ENCODE measurements at places on chromosomes 5 and 9. TPM values are rescaled to one million over a fixed set of nuclear protein-coding genes. Genes with fewer than 3 reads are reported as not detected.

Gene DRD1
- not detected for total RNA-seq

Gene PRSS3
- 1.2 TPM for total RNA-seq

Gene SAXO1
- not detected for total RNA-seq

Gene OR2K2
- not detected for total RNA-seq

DNA sequence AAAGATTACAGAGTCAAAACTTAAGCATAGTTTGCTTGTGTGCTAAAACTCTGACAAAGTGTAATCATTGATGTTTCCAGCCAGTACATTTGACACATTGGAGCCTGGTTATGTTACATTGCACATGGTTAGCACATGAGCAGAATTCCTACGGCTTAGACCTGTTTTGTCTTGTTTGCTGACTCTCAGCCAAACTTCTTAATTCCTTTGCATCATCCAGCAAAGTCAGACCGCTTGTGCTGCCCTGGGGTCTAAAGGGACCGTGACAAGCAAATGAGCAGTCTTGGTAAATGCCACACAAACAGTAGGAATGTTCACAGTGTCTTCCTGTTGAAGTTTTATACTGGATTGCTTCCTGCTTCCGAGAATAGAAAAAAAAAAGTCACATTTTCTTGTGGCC is 72.0 kb upstream of the ENTREP1 start:
- peaks cover 88% of the 10 kb centered on the region for H3K36me3 ChIP-seq
- H3K4me1 ChIP-seq = no peaks in the 10 kb centered on the region
- peak overlapping the region; percentile 47 for H3K27ac ChIP-seq
- no peak overlapping the region for H3K4me3 ChIP-seq

DNA sequence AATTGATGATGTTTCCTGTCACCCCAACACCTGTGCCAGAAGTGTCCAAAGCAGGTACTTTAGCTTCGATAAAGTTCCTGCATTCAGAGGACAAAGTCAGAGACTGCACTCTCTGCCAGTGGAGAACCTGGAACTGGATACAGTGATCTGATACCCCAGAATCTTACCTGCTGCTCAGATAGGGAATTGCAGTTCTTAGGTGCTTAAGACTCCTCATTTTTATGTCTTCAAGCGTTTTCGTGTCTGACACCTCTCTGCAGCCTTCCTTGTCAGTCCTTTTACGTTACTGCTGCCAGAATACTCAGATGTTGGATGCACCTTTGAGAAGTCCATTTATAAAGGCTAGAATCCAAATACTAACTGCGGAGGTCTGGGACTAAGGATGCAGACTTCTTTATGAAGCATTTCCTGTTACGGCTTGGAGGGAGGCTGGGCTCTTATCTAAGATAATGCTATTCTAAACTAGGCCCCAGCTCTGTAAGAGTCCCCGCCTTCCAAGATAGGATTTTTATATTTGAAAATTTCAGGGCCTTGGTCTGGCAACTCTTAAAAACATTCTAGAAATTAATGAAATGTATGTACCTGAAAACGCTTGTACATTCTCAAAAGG is 1.9 kb downstream of the ISOC1 start:
- peak overlapping the region; percentile 90 for H3K27ac ChIP-seq
- DNase-seq = no peak
- H3K27me3 ChIP-seq = no peaks in the 10 kb centered on the region
- H3K36me3 ChIP-seq = no peaks in the 10 kb centered on the region
- peaks cover 19% of the 10 kb centered on the region for H3K4me1 ChIP-seq
- peak overlapping the region; percentile 84 for H3K4me3 ChIP-seq

DNA sequence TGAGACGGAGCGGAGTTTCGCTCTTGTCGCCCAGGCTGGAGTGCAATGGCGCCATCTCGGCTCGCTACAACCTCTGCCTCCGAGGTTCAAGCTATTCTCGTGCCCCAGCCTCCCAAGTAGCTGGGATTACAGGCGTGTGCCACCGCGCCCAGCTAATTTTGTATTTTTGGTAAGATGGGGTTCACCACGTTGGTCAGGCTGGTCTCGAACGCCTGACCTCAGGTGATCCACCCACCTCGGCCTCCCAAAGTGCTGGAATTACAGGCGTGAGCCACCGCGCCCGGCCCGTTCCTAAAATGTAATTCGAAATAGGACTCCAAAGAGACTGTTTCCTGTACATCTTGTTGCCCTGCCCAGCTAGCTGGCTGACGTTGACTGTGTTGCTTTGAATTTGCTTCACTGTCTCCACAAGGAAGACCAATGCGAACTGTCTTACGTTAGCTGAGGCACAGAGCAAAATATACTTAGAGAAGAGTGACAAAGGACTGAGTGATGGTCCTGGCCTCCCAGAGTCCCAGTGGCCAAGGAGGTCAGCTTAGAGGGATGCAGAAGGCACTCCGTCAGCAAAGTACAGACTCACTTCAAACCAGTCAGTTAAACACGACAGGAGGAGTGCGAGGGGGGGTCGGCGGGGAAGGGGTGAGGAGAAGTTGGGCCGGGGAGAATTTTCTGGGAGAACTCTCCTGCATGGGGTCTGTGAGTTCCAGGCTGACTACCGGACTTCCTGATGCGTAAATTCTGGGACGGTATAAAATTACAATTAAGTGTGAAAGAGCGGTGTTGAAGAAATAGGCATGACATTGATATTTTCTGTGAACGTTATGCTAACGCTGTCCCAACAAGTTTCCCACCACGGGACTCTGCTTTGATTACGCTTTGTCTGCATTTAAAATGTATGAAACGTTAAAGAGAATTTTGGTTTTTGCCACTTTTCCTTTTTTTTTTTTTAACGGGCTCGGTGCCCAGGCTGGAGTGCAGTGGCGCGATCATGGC is 6.8 kb upstream of the TRIM41 start:
- no peaks in the 10 kb centered on the region for H3K36me3 ChIP-seq
- peaks cover 27% of the 10 kb centered on the region for H3K4me1 ChIP-seq
- no peaks in the 10 kb centered on the region for H3K27me3 ChIP-seq
- H3K27ac ChIP-seq = no peak overlapping the region
- peak overlapping the region; percentile 31 for H3K4me3 ChIP-seq

DNA sequence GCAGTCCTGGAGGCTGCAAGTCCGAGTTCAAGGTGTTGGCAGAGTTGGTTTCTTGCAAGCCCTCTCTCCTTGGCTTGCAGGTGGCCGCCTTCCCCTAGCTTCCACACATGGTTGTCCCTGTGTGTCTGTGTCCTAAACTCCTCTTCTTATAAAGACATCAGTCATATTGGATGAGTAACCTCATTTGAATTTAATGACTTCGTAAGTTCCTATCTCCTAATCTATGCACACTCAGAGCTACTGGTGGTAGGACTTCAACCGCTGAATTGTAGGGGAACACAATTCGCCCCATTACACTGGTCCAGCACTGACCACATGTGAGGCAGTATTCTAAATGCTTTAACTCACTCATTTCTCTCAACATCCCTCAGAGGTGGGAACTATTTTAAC is 25.9 kb upstream of the ADAMTS2 start:
- no peaks in the 10 kb centered on the region for H3K27me3 ChIP-seq
- H3K27ac ChIP-seq = no peak overlapping the region
- DNase-seq = no peak
- no peak overlapping the region for H3K4me3 ChIP-seq
- no peaks in the 10 kb centered on the region for H3K36me3 ChIP-seq
- no peaks in the 10 kb centered on the region for H3K4me1 ChIP-seq

- H3K27me3 ChIP-seq = no peaks in the 10 kb centered on the region
- H3K4me3 ChIP-seq = peak overlapping the region; percentile 84
- no peaks in the 10 kb centered on the region for H3K4me1 ChIP-seq
- H3K27ac ChIP-seq = peak overlapping the region; percentile 98
Measured at GRCh38 chr5:50667023-50667652, 701 bp downstream of the PARP8 start.

GRCh38 chr5:147188200-147189108 is 46.4 kb upstream of the STK32A start:
- DNase-seq = peak; percentile 29
- no peak overlapping the region for H3K27ac ChIP-seq
- H3K4me1 ChIP-seq = no peaks in the 10 kb centered on the region
- no peaks in the 10 kb centered on the region for H3K36me3 ChIP-seq
- H3K27me3 ChIP-seq = peaks cover 4% of the 10 kb centered on the region

- no peak overlapping the region for H3K4me3 ChIP-seq
- DNase-seq = no peak
- H3K27ac ChIP-seq = peak overlapping the region; percentile 48
- no peaks in the 10 kb centered on the region for H3K36me3 ChIP-seq
- H3K4me1 ChIP-seq = peaks cover 27% of the 10 kb centered on the region
Measured at GRCh38 chr5:146794326-146795029, 84.1 kb downstream of the PPP2R2B start.

DNA sequence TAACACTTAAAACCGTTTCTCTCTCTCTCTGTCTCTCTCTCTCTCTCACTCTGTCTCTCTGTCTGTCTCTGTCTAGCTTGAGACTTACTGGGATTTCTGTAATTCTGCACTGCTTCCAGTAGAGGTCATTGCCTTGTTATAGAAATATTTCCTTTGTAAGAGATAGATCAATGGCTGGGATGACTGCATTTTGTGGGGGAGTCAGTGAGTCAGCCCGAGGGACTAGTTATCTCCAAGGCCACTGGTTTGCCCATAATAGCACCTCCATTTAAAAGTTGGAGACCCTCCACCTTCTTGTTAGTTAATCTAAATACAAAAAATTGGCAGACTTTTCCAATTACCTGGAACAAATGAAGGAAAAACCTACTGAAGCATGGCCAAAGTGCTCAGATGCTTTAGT is 547.2 kb downstream of the LRRC70 start:
- H3K36me3 ChIP-seq = no peaks in the 10 kb centered on the region
- H3K4me3 ChIP-seq = no peak overlapping the region
- no peaks in the 10 kb centered on the region for H3K27me3 ChIP-seq
- DNase-seq = no peak

DNA sequence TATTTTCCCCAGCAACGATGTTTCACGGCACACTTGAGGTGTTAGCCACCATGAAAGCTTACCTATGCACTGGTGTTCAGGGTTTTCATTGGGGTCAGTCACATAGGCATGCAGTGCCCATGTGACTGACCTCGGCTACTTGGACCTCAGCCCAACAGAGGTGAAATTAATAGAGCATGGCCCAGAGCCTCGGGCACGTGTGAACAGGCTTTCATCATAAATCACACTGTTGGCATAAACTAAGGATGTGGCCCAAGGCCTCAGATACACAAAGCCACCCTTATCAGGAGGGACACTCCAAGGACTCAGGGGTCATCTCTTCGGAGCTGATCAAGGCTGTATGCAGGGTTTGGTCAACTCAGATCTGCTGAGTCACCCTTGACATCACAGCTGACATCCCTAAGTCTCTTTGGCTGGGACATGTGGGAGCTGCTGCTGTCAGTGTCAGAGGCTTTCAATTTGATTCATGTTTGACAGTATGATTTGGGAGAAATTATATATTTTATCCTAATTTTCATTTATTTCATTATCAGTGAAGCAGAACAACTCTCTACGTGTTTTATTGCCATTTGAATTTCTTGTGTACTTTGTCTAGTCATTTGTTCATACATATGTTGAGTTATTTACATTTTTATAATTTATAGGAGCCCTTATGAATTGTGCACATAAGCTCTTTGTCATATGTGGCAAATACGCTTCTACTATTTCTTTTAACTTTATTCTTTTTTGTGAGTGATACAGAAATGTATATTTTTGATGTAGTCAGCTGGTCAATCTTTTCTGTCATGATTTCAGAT is 59.7 kb upstream of the ANKRD33B start:
- no peaks in the 10 kb centered on the region for H3K27me3 ChIP-seq
- no peaks in the 10 kb centered on the region for H3K36me3 ChIP-seq
- H3K4me1 ChIP-seq = no peaks in the 10 kb centered on the region
- H3K27ac ChIP-seq = no peak overlapping the region

- no peaks in the 10 kb centered on the region for H3K4me1 ChIP-seq
- no peak overlapping the region for H3K27ac ChIP-seq
- DNase-seq = no peak
- H3K36me3 ChIP-seq = no peaks in the 10 kb centered on the region
- H3K4me3 ChIP-seq = no peak overlapping the region
Measured at GRCh38 chr5:93886917-93887361, 145.5 kb upstream of the POU5F2 start.

DNA sequence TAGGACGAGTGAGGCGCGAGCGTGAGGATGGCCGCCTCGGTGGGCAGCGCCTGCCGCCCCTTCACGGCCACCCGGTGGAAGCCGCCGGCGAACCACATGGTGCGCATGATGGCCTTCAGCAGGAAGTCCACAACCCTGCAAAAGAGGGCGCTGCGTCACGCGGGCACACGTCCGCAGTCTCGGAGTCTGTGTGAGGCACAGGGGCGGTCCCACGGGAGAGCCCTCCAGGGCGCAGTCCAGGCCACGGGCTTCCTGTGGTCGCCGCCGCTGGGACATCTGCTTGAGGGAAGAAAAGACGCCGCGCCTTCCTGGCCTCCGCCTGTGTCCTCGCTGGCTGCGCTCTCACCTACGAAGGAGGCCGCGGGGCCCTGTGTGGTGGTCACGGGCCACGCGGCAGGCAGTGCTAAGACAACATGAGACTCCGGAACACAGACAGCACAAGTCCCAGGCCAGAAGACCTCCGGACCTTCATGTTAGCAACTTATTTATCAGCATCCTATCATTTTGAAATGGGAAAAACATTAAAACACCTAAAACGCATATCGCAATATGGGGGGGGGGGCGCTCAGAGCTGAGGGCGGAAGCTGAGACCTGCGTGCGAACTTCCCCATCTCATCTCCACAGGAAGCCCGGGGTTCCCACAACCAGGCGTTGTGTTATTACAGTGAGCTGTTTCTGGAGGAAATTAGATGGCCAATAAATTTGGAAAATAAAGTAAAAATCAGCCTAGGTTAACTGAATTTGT is 28.8 kb downstream of the LPCAT1 start:
- H3K4me1 ChIP-seq = peaks cover 47% of the 10 kb centered on the region
- no peak for DNase-seq
- H3K27ac ChIP-seq = no peak overlapping the region
- H3K27me3 ChIP-seq = no peaks in the 10 kb centered on the region
- no peaks in the 10 kb centered on the region for H3K36me3 ChIP-seq

GRCh38 chr9:6024035-6024554 is 8.7 kb upstream of the RANBP6 start:
- no peaks in the 10 kb centered on the region for H3K27me3 ChIP-seq
- no peaks in the 10 kb centered on the region for H3K4me1 ChIP-seq
- no peaks in the 10 kb centered on the region for H3K36me3 ChIP-seq
- no peak overlapping the region for H3K4me3 ChIP-seq

GRCh38 chr9:128999581-129000206 is 28.4 kb downstream of the SH3GLB2 start:
- H3K27me3 ChIP-seq = no peaks in the 10 kb centered on the region
- no peak overlapping the region for H3K27ac ChIP-seq
- no peaks in the 10 kb centered on the region for H3K4me1 ChIP-seq
- H3K36me3 ChIP-seq = peaks cover 93% of the 10 kb centered on the region

DNA sequence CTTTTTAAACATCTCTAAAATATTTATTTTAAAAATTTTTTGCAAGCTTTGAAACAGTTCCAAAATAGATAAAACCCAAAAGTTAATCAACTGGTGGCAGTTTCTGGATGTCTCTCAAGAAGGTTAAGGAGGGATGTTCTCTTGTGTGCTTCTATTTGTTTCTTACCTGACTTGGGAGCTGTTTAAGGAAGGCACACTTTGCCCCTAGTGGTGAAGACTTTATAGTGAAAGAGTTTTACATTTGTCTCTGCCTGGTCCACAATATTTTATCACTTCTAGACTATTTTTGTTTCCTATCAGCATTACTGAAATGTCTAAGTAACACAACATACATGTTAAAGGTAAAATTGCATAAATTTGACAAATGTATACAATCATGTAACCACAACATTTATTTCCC is 552.8 kb downstream of the SEMA5A start:
- no peaks in the 10 kb centered on the region for H3K27me3 ChIP-seq
- no peaks in the 10 kb centered on the region for H3K4me1 ChIP-seq
- no peak overlapping the region for H3K27ac ChIP-seq
- no peak for DNase-seq
- no peak overlapping the region for H3K4me3 ChIP-seq
- H3K36me3 ChIP-seq = no peaks in the 10 kb centered on the region

All from heart left ventricle (tissue), 16 donors.